ENCODE measurements at places on chromosomes 11 and 22.

- DNase-seq, result no peak
Observed at GRCh38 chr11:2077061-2077802, 62.0 kb downstream of the IGF2 start.

GRCh38 chr22:29457730-29458129 is 19.3 kb downstream of the RFPL1 start:
- DNase-seq, result peak; percentile 7

GRCh38 chr11:12746593-12747097 is 72.4 kb downstream of the TEAD1 start:
- peak; percentile 76 for DNase-seq

DNA sequence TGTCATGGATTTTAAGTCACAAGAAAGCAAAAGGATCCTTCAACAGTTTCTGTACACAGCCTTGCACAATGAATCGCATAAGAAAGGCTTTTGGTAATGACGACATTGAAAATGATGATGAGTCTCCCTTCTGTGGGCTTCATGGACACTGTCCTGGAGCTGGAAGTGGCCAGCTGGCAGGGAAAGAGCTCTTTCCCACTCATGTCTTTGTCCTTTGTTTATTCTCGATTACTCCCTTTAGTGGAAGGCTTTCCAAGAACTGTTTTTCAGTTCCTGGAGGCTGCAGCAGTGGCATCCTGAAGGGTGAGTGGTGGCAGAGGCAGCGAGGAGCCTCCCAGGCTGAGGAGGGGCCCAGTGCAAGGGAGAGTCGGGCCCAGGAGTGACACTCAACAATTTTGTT is 505.2 kb downstream of the NTM start:
- DNase-seq, result no peak

GRCh38 chr11:69145050-69145380 is 10.7 kb upstream of the SMIM38 start:
- DNase-seq, result no peak

DNA sequence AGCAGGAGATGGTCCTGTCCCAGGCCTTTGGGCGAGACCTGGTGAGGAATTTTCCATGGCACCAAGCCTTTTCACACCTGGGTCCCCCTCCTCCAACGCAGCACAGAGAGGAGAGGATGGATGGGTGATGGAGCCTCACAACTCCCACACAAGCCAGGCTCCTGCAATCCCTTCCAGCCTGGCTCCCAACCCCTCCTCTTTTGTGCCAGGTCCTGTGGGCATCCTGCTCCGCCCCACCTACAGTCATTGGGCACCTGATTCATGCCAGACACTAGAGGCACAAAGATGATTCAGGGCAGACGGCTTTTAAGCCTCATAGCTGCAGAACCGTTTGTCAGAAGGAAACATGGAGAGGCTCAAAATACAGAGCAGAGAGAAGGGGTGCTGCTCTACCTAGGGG is 16.1 kb upstream of the MYRF start:
- DNase-seq, result no peak

GRCh38 chr11:47863189-47863897 is 15.2 kb upstream of the NUP160 start:
- DNase-seq, result peak; percentile 82
